ENCODE measurements at places on chromosomes 1 and 21.

DNA sequence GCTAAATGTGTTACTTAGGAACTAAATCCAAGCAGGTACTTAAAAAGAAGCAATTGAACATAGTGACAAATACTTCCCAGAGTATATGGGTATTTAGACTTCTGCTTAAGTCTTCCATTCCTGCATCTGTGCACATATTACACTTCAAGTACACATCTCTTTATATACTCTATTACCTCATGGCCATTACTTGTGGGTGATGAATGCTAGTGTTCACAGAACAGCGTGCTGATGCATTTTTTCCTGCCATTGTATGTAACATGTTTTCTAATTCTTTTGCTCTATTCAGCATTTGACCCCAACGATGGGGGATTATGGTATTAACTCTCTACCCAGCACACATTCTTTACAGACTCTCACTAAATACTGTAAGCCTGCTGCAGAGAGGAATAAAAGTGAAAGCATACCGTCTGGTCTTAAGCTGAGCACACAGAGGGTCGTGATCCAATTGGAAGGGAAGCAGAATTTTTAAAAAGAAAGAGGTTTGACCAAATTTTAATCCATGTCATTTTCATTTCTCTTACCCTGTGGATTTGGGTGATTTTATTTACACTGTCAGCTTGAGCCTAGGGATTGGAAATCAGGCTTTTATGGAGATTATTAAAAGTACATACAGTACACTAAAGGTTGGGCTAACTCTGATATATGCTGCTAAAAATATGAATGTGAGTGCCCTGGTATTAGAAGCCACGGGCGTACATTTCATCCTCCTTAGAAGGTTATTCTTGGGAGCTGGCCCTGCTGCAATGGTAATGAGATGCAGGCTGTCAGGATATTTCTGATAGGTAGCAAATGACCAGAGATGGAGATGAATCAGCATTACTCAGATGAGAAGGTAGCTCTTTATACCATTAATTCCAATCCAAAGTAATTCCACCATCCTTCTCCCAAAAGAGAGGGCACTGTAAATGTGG, 95.5 kb upstream of the PROX1 start:
- no peak for DNase-seq

GRCh38 chr1:202316186-202316585, 25.6 kb downstream of the UBE2T start:
- DNase-seq = no peak

DNA sequence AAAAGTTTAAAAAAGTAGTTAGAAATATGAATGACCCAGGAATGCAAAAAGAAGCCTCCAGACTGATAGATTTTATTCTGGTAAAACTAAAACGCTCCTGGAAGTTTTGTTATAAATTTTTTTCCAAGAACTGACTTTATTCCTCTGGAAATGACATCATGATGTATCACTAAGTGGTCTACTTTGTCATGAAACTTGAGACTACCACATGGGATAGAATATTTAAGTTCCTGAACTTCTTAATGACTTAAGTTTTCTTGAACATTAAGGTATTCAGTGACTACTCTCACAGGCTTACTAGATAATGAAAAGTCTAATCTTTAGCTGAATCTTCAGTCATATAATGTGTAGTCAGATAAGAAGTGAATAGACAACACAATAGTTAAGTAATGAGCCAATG, 842.2 kb downstream of the USP25 start:
- DNase-seq = no peak

DNA sequence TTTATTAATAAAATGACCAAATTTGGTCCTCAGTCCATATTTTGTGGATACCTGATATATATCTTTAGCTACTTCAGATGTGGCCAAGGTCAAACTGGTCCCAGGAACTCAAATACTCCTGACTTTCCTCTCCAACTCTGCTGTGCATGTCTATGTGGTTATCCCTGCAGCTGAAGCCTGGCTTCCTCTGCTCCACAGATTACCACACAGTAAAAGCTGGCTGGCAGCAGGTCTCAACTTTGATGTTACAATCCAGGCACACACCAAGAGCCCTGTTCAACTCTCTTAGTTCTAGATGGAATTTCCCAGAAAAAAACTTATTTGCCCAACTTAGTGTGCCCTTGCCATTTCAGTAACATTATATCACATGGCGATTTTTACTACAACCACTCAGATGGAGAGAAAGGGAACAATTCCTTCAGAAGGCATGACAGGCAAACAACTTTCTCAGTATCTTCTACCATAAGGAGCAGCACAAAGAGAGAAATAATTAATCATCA, 479.5 kb downstream of the PLPP3 start:
- DNase-seq = no peak

- peak; percentile 67 for DNase-seq
Observed at GRCh38 chr1:182262425-182262824, 129.2 kb downstream of the GLUL start.

- DNase-seq = no peak
Observed at GRCh38 chr1:155740995-155741394, 52.1 kb downstream of the DAP3 start.

- DNase-seq = no peak
Observed at GRCh38 chr1:227782226-227782625, 33.2 kb upstream of the PRSS38 start.

DNA sequence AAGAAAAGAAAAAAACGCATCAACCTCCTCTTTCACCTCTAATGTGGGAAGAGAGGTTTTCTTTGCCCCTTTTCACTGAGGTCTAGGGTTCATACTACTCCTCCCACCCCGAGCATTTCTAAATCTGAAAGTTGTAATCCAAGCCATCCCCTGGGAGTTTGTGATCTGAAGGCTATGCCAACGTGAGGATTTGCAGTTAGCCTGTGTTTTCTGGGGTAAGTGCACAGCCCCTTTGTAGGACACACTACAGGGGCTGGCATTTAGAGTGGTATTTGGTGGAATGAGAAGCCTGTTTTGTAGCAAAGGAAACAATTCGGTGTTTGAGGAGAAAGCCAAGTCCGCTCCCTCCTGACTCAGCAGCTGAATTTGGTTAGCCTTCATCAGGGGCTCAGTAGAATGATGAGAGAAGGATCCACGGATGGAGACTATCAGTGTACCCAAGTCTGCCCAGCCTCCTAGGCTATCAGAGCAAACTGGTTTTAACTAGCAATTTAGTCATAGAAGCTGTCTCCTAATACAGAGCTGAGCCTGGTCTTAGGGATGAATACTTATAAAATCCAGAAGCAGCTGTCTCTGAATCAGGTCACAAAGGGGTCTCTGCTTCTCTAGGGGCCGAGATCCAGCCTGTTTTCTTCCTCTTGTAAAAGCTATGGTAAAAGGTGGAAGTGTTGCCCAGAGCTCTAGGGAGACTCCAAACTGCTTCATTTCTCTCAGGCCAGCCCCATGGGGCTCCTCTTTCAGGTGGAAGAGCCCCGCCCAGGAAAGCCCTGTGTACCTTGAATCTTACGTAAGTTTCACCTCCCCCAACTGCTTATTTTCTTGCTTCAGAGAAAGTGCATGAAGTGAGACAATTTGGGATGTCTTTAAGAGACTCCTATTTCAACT, 2.1 kb downstream of the PCP4L1 start:
- no peak for DNase-seq

GRCh38 chr1:14875524-14876509, 277.3 kb downstream of the KAZN start:
- DNase-seq = no peak

DNA sequence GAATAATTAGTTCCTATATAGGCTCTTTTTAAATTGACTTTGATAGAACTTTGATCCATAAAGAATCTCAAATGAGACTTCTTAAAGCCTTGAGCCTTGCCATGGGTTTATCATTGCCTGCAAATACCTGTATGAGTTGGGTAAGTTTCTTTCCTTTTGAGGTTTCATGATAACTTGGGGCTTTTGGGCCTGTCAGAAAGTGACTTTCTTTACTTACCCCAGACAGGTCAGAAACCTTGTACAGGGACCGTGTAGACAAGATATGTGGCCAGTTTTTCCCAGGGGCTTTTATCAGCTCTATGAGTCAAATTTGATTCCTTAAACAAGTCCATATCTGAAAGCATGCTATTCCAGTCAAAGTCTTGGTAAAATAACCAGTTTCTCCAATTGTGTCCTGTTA, 17.3 kb downstream of the KCTD3 start:
- DNase-seq = no peak

- no peak for DNase-seq
Observed at GRCh38 chr1:234584926-234585325, 25.1 kb downstream of the IRF2BP2 start.

DNA sequence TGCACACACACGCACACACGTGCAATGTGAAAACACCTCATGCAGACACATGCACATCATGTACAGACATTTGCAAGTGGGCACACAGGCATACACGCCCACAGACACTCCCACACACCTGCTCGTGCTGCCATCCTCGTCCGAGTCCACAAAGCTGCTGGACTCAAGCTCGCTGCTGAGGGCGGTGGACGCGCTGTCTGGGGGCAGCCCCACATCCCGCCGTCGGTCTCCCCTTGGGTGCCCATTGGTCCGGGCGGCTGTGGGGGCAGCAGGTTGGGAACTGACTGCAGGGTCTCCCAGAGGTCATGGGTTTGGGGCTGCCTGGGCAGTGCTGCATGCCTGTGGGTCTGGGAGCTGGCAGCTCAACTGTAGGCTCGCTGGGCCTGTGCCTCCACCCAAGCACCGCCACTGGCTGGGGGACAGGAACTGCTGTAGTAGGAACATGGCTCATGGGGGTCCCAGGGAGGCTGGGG, 7.6 kb downstream of the DVL1 start:
- DNase-seq = no peak

DNA sequence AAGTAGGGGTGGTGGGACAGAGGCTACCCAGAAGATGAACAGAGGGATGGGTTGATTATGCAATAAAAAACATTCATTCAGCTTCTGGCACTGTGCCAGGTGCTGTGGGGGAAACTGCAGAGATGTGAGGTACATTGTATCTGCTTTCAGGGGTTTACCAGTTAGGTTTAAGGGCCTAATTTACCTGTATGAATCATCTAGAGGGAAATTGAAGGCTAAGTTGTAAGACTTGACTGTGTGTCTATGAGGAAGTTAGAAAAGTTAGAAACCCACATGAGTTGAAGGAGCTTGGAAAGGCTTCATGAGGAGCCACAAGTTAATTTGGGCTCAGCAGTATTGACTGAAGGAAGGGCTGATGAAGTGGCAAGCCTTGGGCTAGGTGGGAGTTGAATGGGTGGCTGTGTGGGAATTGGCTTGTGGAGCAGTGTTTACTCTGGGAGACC, 36.7 kb upstream of the APOBEC4 start:
- DNase-seq = no peak

- no peak for DNase-seq
Observed at GRCh38 chr1:177423090-177423489, 252.3 kb downstream of the BRINP2 start.

DNA sequence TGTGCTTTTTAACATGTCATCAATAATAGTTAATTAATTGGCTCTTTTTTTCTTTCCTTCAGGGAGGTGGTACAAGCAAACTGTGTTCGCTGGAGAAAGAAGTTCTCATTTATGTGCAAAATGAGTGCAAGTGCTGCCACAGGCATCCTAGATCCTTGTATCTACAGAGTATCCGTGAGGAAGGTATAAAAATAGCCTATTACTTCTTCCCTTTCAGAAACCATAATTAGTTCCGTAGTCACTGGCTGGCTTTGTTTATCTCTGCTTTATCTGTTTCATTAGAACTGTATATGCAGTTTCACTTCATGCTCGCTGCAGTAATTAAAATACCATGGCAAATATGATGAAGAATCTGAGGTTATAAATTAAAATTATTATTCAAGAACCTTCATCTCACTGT, 40.6 kb downstream of the EEIG2 start:
- DNase-seq = no peak

DNA sequence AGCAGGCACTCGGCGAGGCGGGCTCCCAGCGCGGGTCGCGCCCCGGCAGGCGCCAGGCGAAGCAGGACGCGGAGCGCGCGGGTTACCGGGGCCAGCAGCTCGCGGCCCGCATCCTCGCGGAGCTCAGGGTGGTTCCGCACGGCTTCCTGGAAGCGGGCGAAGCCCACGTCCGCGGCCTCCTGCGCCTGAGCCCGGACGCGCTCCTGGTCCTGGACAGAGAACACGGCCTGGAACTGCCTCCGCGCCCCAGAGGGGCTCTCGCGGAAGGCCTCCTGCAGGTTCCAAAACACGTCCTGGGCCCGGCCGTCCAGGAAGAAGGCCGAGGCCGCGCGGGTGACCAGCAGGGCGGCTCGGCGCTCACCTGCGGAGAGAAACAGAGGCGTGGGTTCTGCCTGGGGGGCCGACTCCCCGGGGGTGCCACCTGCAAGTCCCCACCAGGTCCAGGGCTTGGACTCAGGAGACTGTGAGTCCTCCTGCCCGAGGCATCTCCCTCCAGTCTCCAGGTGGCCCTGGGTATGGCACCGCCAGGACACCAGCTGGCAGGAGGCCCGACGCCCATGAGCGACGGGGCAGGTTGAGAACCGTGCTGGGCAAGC, 11.4 kb downstream of the TTC34 start:
- DNase-seq = no peak

GRCh38 chr1:6221210-6221784, 14.5 kb downstream of the ICMT start:
- DNase-seq = no peak

DNA sequence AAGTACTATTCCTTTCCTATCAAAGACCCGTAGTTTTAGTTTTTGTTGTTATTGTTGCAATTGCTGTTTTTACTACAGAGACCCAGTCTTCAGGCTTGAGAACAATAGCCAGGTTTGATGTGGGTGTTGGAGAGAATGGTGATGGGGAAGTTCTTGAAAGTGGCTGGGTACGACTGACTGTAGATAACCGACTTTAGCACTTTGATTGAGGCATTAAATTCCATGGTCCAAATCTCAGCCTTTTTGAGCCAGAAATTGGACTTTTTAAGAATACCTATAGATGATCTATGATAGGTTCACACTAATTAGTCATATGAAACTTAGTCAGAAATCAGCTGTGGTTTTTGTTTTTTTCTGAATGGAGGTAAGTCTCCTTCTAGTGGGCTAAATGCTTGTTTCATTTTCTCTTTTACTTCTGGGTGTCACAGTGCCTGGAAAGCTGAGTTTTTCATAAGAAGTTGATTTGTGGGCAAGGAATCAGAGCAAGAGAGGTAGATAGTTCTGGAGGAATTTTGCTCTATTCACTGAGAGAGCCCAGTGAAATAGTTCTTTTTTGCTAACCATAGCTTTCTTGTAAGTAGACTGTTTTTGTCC, 2.8 kb downstream of the PPIH start:
- DNase-seq = peak; percentile 57

- DNase-seq = no peak
Observed at GRCh38 chr1:41504114-41505035, 19.9 kb upstream of the EDN2 start.

DNA sequence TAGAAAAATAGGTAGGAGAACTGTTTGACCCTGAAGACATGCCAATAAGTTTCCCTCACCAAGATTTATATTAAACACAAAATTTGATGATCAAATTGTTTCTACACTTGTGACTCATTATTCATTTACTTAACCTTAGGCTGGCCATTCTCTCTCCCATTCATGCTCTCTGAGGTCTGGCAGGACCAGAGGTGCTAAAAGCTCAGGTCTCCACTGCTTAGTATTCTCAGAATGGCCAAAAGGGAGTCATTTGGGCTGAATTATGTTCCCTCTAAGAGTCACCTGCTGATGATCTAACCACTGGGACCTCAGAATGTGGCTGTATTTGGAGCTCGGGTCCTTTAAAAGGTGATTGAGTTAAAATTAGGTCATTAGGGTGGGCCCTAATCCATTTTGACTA, 47.1 kb upstream of the ATP1B1 start:
- DNase-seq = no peak

Data from OCI-M1 (cell line).